Bronchial smooth muscle cell (primary cell): ENCODE measurements at places on chromosomes 4 and X. TPM values are rescaled to one million over a fixed set of nuclear protein-coding genes. Genes with fewer than 3 reads are reported as not detected.

Gene CPZ
- total RNA-seq, result 6.8 and 12.2 TPM in 2 replicates

Gene TKTL1
- not detected in 2 replicates for total RNA-seq

Gene PAGE5
- total RNA-seq, result not detected in 2 replicates

Gene PABPC1L2A
- total RNA-seq, result not detected in 2 replicates

Gene FMR1
- 31.8 and 38.9 TPM in 2 replicates for total RNA-seq

Gene MID2
- total RNA-seq, result 2.5 and 4.1 TPM in 2 replicates

Gene CCDC110
- total RNA-seq, result 0.95 and 2.0 TPM in 2 replicates

Gene CFAP99
- not detected in 2 replicates for total RNA-seq

Gene TADA2B
- total RNA-seq, result 8.7 and 11.7 TPM in 2 replicates

Gene DNAJB14
- total RNA-seq, result 26.5 and 40.8 TPM in 2 replicates

Gene KLF8
- total RNA-seq, result 1.2 and 2.4 TPM in 2 replicates

Gene TLR10
- not detected in 2 replicates for total RNA-seq

Gene ZNF81
- total RNA-seq, result 2.7 and 3.5 TPM in 2 replicates

Gene TMEM31
- not detected in 2 replicates for total RNA-seq

Gene TRPC5OS
- not detected in 2 replicates for total RNA-seq

Gene TMSB15C
- 2.0 and 4.3 TPM in 2 replicates for total RNA-seq

Gene ASB12
- total RNA-seq, result 0.16 and 0.17 TPM in 2 replicates

Gene ZC4H2
- 4.6 and 5.2 TPM in 2 replicates for total RNA-seq

Gene RASGEF1B
- under 0.01 TPM in 1 of 2 replicates, not detected in the other for total RNA-seq

Gene UGT2B11
- total RNA-seq, result not detected in 2 replicates

Gene CLNK
- not detected in 2 replicates for total RNA-seq

Gene FGF13
- total RNA-seq, result 29.3 and 58.0 TPM in 2 replicates

Gene EFHC2
- total RNA-seq, result 0.43 and 0.95 TPM in 2 replicates

Gene CYSLTR1
- total RNA-seq, result 0.26 and 2.2 TPM in 2 replicates

Gene CT45A10
- 0.32 TPM in 1 of 2 replicates, not detected in the other for total RNA-seq

Gene PIM2
- 0.77 and 1.9 TPM in 2 replicates for total RNA-seq

Gene SLC6A8
- 7.8 and 11.5 TPM in 2 replicates for total RNA-seq

Gene ADRA2C
- 0.09 and 0.16 TPM in 2 replicates for total RNA-seq

Gene TAF7L
- total RNA-seq, result 0.69 and 0.95 TPM in 2 replicates

Gene EDNRA
- 18.3 and 18.7 TPM in 2 replicates for total RNA-seq

Gene SHROOM3
- 2.7 and 3.5 TPM in 2 replicates for total RNA-seq

Gene USP17L13
- total RNA-seq, result not detected in 2 replicates

Gene KANTR
- 7.5 and 10.1 TPM in 2 replicates for total RNA-seq

Gene CDKL2
- total RNA-seq, result 1.2 and 1.3 TPM in 2 replicates

Gene KCNIP4
- total RNA-seq, result under 0.01 TPM in 1 of 2 replicates, not detected in the other

Gene PLAC1
- total RNA-seq, result 0.26 and 0.32 TPM in 2 replicates

Gene TMEM255A
- not detected in 2 replicates for total RNA-seq

Gene OTUD6A
- not detected in 2 replicates for total RNA-seq

Gene GAGE12J
- total RNA-seq, result not detected in 2 replicates

Gene EMCN
- total RNA-seq, result not detected in 2 replicates

Gene RAB33A
- 2.5 and 4.4 TPM in 2 replicates for total RNA-seq

Gene AFM
- not detected in 2 replicates for total RNA-seq

Gene MAGED4B
- total RNA-seq, result 18.3 and 51.6 TPM in 2 replicates
